ENCODE measurements at places on chromosomes 12 and 14. TPM values are rescaled to one million over a fixed set of nuclear protein-coding genes. Genes with fewer than 3 reads are reported as not detected.

The TAS2R31 gene
- 0.16 TPM for total RNA-seq

The GPRC5D gene
- total RNA-seq, result not detected

The TGFB3 gene
- total RNA-seq, result 0.73 TPM

The GPX2 gene
- total RNA-seq, result 236 TPM

The CPNE6 gene
- total RNA-seq, result not detected
